ENCODE measurements at places on chromosomes 12 and 14.

DNA sequence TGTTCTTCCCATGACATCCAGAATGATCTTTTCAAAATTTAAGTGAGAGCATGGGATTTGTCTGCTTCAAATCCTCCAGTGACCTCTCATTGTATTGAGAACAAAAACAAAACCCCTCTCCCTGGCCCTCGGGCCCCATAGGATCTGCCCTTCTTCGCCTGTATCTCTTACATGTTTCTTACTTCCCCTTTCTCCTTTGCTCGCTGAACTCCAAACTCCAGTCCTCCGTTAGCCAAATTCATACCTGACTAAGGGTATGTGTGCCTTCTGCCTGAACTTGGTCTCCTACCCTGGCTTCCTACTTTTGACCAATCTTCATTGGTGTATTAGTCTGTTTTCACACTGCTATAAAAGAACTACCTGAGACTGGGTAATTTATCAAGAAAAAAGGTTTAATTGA, 13.2 kb upstream of the TSPAN11 start:
- no peak for DNase-seq

DNA sequence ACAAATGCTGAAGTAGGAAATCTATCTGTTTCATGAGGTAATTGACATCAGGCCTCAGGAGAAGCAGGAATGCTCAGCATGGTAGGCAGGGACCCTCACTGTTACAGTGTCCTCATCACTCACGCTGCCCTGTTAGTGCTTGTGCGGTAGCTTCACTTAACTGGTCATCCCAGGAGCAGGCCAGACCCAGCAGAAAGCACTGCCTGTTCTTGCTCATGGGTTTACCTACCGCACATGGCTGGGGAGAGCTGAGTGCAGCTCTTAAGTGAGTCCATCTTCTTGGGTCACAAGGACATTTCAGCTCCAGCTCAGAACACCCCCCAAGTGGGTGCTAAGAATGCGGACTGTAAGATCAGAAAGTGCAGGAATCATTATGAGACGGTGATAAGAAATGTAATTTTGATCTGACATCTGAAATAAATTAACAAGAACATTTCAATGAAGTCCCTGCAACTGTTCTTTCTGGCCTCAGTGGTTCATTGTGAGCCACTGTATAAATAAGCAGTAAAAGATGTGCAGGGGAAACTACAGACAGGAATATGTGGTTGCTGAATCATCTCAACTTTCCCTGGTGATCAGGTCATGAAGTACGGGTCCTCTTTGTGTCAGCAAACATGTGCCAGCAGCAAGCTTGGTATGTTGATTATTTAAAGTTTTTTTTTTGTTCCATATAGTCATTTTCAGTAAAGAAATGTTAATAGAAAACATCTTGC, 757.7 kb upstream of the TMEM132C start:
- no peak for DNase-seq

DNA sequence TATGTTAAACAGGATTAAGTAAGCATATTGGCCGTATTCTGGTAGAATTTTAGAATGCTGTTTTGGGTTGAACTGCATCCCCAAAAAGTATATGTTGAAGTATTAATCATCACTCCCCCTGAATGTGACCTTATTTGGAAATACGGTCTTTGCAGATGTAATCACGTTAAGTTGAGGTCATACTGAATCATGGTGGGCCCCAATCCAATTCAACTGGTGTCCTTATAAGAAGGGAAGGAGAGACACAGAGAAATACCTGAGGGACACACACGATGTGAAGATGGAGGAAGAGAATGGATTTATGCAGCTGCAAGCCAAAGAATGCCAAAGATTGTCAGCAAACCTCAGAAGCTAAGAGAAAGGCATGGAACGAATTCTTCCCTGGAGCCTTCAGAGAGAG, 268.6 kb downstream of the ITPR2 start:
- no peak for DNase-seq

DNA sequence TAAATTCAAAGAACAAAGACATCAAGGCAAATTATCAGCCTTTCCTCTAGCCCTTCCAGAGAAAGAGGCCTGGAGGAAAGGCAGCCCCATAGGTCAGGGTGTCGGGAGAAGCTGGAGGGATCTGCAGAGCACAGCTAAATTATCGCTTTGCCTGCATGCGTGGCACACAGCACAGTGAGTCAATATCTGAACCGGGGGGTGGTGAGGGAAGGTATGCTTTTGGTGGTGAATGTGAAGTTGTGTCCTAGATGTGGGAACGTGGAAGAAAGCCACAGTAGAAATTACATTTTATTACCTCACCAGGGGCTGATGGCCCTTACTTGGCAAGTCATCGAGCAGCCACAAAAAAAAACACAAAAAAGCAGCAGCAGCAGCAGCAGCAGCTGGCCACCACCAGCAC, 243.2 kb downstream of the EGLN3 start:
- no peak for DNase-seq

DNA sequence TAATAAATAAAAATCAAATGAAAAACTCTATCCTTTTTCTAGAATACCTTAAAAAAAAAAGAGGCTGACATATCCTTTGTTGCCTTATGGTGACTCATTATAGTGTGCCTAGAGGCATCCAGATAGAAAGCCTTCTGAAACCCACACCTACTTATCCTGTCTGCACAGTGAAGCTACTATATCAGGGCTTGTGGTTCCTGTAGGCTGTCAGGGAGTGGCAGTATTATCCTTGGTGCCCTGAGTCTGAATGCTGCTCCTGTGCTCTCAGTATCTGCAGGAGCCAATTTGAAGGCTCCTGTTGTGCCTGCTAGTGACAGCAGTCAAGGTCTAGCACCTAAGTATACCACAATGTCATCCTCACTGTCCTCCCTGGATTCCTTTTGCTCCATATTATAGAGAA, 168.4 kb upstream of the AVPR1A start:
- no peak for DNase-seq

- DNase-seq = no peak
These were observed 25.1 kb upstream of the UBC start for GRCh38 chr12:124939421-124940142.

GRCh38 chr12:6360578-6361490, 14.5 kb downstream of the SCNN1A start:
- DNase-seq = no peak

GRCh38 chr12:3263282-3263681, 186.1 kb downstream of the TSPAN9 start:
- no peak for DNase-seq

- no peak for DNase-seq
These were observed 202.1 kb downstream of the ADAMTS20 start for GRCh38 chr12:43349863-43350262.

DNA sequence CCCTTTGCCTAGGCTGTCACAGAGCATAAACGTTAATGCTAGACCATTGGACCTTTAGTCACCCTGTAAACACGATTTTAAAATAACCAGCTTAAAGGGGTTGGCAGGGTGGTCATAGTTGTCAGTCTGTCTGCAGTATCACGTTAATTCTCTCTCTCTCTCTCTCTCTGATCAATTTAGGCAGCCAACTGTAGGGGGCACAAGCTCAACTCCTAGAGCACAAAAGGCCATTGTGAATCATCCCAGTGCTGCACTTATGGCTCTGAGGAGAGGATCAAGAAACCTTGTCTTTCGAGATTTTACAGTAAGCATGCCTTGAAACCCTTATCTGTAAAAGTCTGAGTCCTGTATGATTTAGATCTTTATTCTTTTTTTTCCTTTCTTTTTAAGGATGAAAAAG, 97.1 kb downstream of the SCAF11 start:
- DNase-seq = no peak

DNA sequence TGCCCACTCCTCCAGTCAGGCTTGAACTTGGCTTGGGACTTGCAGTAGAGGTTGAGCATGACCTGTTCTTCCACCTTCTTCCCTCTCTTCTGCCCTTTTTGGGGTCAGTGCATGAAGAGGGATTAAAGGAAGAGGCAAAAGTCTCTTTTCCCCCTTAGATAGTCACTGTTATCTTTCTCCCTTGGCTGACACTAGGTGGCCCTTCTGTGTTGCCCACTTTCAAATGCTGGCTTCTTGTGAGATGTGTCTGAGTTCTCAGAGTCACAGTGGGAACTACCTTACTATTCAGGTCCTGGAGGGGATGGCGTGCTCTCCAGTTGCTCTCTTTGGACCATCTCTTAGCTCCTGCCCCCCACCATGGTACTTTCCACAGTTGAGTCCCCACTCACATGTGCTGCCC, 73.6 kb downstream of the GPR65 start:
- DNase-seq = no peak

DNA sequence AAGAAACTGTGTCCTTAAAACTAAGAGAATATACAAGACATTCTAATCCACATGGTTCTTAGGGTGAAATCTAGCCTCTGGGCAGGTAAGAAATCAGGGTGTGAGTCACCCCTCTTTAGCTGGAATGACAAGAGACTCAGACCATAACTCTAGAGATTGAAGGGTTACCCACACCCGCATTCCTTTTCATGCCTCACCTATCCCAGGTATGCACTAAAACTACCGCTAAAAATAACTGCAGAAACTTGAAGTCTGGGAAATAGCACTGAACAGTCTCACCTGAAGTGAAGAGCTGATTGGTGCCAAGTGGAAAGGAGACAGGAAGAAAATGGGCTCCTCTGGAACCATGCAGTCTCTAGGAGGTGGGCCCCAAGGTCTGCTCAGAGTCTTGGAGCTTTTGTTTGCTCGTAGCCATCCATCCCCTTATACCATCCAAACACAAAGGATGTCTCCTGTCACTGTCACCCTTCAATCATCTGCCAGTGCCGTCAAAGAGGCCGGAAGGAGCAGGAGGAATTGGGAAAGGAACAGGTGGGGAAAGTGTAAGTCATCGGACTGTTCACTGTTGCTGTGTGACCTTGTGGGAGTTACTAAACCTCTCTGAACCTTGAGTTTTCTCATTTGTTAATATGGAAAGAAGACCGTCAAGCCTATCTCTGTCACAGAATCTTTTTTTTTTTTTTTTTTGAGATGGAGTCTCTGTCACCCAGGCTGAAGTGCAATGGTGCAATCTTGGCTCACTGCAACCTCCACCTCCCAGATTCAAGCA, 22.4 kb downstream of the DDX47 start:
- DNase-seq = no peak

DNA sequence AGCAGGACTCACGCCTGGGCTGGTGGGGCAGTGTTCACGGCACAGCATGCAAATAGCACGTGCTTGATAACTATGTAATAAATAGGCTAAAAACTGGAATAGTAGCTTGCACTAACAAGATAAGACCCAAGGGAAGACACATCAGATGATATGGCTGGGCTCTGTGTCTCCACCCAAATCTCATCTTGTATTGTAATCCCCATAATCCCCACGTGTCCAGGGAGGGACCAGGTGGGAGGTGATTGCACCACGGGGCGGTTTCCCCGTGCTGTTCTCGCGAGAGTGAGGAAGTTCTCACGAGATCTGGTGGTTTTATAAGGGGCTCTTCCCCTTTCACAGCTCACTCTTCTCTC, 46.9 kb downstream of the RIMBP2 start:
- DNase-seq = no peak

- DNase-seq = no peak
These were observed 1003.3 kb upstream of the TMEM132C start for GRCh38 chr12:127263621-127264020.

DNA sequence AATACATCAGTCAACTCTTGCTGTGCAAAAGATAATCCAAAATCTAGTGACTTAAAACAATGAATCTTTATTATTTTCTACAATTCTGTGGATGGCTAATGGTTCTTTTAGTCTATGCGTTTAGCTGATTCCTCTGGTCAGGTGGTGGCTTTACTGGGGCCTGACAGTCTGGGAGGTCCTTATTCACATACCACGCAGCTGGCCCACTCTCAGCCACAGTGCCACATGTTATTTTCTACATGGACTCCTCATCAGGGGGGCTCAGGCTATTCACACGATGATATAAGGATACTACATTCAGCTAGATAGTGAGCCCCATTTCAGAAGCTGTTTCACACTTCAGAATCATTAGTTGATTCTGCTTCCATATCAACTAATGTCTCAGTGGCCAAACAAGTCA, 287.5 kb upstream of the MGAT4C start:
- DNase-seq = no peak

DNA sequence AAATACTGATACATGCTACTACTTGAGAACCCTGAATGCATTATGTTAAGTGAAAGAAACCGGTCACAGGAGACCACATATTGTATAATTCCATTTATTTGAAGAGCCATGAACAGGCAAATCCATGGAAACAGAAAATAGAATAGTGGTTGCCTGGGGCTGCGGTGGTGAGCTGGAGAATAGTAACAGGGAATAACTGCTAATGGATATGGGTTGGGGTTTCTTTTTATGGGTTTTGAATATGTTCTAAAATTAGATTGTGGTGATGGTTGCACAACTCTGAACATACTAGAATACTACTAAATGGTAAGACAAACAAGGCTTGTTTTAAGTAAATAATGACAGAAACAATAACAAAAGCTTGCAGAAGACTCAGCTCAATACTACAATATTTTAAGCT, 293.0 kb downstream of the BTG1 start:
- no peak for DNase-seq

- no peak for DNase-seq
These were observed 9.7 kb downstream of the AQP6 start for GRCh38 chr12:49982246-49983087.

DNA sequence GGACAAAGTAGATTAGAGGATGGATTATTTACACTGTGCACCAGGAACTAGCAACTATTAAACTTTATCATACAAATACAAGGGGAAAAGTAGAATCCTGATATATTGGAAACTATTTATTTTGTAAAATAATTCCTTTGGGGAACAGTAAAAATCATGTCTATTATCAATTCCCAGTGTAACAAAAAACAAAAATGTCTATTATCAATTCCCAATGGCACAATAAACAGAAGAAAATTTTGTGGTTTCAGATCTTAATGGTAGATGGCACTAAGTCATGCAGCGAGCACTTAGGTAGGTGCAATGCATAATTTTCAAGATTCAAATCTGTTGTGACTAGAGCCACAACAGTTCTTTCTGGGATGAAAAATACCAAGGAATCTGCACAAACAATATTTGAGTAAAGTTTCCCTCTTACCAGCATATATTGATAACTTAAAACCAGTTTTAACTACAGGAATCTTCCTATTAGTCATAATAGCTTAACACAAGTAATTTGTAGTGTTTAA, 13.7 kb downstream of the CFL2 start:
- no peak for DNase-seq

DNA sequence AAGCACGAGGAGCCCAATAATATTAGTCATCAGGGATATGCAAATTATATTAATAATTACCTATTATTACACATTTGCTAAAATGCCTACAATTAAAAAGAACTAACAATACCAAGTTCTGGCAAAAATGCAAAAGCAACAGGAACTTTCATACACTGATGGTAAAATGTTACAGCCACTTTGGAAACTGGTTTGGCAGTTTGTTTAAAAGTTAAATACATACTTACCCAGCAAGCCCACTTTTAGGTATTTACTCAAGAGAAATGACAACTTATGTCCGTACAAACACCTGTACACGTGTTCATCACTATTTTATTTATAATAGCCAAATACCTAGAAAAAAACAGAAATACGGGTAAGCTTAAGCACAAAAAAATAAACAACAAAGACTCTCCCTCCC, 17.0 kb downstream of the WDR89 start:
- no peak for DNase-seq

- DNase-seq = no peak
These were observed 398.0 kb upstream of the FAR2 start for GRCh38 chr12:28750946-28751685.

Data from GM13977 (cell line).